K562 (cell line): ENCODE measurements at places on chromosomes 5 and 9.

DNA sequence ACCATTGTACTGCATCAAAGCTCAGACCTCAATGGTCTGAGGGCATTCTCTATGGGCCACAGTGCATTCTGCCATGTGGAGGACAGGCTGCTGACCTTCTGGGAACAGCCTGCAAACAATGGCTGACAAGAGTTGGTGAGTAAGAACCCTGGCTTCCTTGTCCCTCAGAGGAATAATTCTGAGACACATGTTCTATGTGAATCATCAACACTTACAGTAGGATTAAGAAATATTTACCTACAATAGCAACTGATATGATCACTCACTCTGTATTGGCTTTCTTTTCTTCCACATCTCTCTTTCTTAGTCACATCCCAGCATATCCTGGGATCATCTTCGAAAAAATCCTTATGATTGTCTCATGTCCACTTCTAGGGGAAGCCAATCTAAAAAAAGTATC, 306.5 kb upstream of the ITGA1 start:
- DNase-seq: no peak

GRCh38 chr9:33924978-33925797, 108.2 kb downstream of the UBE2R2 start:
- no peak for DNase-seq

DNA sequence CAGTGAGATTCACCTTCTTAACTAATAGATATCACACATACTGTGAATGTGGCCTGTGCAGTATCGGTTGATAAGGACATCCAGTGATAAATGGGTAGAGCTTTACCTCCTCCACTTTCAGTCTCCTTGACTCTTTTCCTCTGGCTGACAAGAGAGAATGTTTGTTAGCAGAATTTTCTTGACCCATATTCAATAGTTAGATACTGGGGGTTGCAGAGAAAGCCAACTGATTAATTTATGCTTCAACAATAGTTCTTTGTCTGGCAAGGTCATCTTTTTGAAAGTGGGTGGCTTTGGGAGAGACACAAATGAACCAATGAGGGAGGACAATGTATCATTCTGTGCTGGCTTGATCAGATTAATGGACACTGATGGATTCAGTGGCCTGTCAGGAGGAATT, 30.3 kb downstream of the TTC23L start:
- DNase-seq: no peak

GRCh38 chr9:83322438-83322837, 215.8 kb downstream of the FRMD3 start:
- no peak for DNase-seq

GRCh38 chr5:105739732-105740131, 1931.0 kb downstream of the EFNA5 start:
- no peak for DNase-seq

DNA sequence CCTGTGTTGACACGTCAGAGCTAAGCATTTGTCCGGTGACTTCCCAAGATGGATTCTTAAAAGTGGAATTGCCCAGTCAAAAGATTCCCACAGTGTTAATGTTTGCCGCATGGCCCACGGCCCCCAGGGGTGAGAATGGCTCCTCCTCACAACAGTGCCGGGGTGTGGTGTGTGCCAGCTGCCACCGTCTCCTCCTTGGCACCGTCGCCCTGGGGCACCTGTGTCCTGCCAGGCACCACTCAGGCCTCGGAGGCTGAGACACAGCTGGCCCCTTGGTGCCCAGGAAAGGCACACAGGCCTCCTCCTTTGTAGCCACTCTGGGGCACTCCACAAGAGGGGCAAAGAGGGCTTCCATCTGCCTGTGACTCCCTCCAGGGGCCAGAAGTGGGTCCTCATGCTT, 4.3 kb downstream of the KCNT1 start:
- no peak for DNase-seq

GRCh38 chr5:124630767-124631704, 115.4 kb downstream of the ZNF608 start:
- DNase-seq: no peak

- no peak for DNase-seq
Measured at GRCh38 chr5:16883806-16884205, 52.3 kb downstream of the MYO10 start.

DNA sequence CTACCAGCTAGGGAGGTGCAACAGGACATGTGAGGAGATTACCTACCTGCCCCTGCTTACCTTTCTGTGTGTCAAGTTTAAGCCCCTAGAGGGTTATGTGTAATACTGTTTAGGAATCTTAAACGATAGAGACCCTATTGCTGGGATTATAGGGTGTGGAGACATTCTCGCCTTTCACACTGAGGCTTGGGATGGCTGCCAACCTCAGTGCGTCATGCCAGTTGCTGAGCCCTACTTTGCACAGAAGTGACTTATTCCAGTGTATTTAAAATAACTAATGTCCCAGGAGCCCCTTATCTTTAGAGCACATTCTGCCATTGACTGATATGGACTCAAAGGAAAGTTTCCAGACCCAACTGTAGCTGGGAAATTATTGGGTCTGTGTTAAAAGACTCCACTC, 76.6 kb upstream of the XPA start:
- peak; percentile 36 for DNase-seq

DNA sequence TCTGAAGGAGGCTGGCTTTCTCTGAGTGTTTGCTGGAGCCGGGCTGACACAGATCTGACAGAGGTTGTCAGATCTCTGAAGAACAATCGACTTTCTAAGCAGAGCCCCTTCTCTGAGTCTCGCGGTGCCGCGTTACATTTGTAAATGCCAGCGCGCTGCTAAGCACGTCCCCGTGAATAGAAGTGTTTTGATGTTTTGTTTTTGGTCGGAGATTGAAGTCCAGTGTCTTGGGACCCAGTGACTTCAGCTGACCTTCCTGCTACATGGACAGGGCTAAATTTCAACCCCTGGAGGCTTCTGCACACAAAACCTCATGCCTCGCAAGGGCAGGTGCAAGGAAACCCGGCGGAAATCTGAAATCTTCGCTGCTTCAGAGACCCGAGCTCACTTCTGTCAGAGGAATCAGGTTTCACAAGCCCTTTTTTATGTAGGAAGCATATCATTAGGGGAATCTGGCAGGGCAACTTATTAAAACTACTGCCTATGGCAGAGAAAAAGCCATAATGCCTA, 27.2 kb downstream of the NEUROG1 start:
- no peak for DNase-seq

GRCh38 chr5:101429241-101429640, 526.2 kb upstream of the ST8SIA4 start:
- no peak for DNase-seq

DNA sequence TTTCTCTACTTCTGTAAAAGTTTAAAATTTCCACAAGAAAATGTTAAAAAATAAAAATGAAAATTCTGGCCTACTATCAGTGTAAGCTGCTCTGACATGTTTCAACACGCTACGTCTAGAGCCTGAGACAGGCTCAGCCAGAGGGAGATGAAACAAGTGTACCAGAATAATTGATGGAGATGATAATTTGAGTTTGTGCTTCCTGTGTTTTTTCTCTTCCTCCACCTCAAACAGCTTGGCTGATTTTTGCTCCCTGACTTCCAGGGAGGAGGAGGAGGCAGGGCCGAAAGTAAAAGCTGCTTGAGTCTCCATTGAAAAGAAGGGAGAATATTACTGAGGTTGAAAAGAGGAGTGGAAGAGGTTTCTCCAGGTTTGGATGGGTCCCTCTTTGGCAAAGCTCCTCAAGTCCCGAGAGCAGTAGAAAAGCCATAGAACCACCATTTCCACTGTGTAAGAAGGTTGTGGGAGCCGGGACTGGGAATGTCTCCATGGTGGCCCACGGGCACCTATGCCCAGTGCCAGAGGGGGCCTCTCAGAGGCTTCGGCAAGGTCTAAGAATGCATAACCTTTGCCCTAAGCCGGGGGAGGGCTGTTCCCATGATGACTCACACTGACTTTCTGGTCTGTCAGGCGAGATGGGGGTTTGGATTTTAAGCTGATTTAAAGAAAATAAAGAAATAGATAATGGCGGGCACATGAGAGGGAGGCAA, 95.1 kb downstream of the HRH2 start:
- DNase-seq: no peak

GRCh38 chr9:102038006-102038405, 299.6 kb upstream of the GRIN3A start:
- DNase-seq: no peak

GRCh38 chr9:4489919-4490704, at the start of gene SLC1A1:
SLC1A1 (plus strand) TSS chr9:4490468; CDS start chr9:4490680, 212 bp downstream.
- no peak for DNase-seq

DNA sequence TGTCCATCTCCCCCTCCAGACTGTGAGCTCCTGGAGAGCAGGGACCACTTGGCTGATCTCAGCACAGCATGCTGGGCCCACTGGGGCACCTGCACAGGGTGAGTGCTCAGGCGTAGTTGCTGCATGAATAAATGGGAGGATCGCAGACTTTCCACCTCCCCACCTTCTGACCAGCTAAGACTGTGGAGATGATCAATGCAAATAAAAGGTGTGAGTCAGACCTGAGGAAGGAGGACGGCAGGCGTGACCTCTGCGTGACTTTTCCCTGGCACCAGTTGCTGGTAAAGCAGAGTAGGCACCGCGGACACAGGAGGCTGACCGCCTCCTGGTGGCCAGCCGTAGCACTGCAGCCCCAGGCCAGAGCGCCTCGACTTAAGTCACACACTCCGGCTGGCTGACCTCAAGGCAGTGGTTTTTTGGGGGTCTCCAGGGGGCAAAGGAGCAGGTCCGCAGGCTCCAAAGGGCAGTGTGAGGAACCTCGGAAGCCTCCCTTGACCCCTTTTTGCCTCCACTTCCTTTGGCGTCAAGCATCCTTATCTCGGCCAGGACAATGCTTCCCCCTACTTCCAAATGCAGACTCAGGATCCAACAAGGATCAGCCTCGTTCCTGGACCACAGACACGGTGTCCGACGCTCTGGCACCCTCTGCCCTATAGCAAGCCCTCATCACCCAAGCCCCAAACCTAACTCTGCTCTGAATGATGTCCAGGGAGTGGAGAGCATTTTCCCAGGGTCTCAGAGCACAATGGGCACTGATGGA, 12.7 kb upstream of the TDRD7 start:
- peak; percentile 72 for DNase-seq

- DNase-seq: no peak
Measured at GRCh38 chr5:39218482-39219402, 621 bp downstream of the FYB1 start.

DNA sequence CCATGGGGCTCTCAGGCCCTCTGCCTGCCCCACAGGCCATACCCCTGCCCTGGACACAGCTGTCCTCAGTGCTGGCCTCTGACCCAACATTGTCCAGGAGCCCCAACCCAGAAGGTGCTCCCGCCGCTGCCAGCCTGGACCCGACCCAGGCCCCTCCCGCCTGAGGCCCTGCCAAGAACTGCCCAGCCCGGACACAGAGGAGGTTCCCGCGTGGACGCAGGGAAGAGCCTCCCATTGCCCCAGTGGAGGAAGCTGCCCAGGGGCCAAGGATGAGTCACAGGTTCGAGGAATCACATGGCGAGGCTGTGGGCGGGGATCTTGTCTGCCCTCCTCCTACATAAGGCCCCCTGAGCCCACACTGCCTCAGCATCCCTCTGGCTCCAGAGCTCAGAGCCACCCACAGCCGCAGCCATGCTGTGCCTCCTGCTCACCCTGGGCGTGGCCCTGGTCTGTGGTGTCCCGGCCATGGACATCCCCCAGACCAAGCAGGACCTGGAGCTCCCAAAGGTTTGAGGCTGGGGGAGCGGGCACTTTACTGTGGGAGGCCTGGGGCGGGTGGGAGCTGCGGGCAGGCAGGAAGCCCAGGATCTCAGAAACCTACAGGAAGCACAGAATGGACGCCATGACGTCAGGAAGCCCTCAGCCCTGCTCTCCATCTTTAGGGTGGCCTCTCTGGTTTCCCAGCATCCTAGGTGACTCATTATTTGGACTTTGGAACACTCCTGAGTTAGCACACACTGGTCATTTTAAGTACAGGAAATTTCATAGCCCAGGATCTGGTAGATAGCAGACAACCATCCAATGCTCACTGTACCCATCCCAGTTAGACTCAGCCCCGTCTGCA, at the start of gene PAEP:
Gene PAEP (plus strand): TSS at position 366 of the 844 bp plus-strand sequence.
- DNase-seq: peak; percentile 30

GRCh38 chr5:124457101-124457500, 289.3 kb downstream of the ZNF608 start:
- no peak for DNase-seq

- no peak for DNase-seq
Measured at GRCh38 chr9:98108531-98109031, 10.4 kb downstream of the TRIM14 start.

GRCh38 chr5:78008356-78008967, 232.3 kb upstream of the TBCA start:
- peak; percentile 18 for DNase-seq

GRCh38 chr9:110129425-110129824, 78.5 kb downstream of the C9orf152 start:
- no peak for DNase-seq

GRCh38 chr5:132138260-132138659, 64.7 kb downstream of the CSF2 start:
- DNase-seq: no peak

DNA sequence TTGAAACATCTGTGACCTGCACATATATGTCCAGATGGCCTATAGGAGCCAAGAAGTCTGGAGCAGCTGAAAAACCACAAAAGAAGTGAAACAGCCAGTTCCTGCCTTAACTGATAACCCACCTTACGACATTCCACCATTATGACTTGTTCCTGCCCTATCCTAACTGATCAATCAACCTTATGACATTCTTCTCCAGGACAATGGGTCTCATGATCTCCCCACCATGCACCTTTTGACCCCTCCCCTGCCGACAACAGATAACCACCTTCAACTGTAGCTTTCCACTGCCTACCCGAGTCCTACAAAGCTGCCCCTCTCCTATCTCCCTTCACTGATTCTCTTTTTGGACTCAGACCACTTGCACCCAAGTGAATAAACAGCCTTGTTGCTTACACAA, 233.8 kb downstream of the CCDC171 start:
- DNase-seq: no peak

DNA sequence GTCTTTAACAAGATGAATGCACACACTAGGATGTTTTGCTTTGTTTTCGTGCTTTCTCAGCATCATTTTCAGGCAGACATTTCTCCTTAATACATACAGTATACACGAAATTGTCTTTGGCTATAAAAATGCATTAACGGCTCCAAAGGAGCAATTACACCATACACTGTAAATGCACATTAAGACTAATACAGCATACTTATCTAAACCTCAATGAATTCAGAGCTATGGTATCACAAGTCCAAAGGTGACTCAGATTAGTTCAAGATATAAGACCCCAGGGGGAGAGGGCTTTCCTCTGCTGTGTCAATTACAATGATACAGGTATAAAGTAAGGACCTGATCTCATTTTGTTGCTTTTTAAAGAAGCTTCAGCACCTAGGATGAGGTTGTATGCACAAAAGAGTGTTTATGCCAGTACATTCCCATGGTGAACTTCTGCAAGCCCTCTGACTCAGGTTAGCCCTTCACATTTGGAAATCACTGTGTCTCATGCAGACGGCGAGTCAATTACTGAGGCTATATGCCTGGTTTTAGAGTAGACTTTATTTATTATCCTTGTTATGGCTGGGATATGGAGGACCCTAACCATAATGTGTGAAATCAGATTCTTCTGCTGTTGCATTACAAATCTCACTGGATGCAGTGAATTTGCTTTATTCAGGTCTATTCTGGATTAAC, 233.3 kb downstream of the ZNF608 start:
- no peak for DNase-seq

GRCh38 chr9:94802251-94802650, 75.8 kb downstream of the AOPEP start:
- DNase-seq: no peak

- no peak for DNase-seq
Measured at GRCh38 chr5:2141254-2142000, 258.7 kb upstream of the IRX4 start.
